Germinal center (tissue), 1 donor: ENCODE measurements at places on chromosomes 5 and 9.

DNA sequence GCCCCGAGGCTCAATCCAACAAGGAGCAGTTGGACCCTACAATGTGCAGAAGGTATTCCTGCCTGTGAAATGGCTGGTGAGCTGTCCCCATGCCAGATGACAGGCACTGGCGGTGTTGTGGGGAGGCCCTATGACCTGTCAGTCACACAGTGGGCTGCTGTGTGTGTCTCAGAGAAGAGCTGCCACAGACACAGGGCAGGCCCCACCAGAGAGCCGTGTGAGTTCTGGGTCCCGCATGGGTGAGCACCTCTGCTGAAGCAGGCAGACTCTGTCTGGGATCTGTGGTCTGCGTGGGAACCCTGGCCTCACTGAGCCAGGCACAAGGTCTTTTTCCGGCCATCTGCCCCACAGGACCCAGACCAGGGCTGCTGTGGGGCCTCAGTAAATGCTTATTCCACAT, 37.3 kb upstream of the PITX1 start:
- DNase-seq = no peak

GRCh38 chr5:40916226-40916625, 6.9 kb downstream of the C7 start:
- DNase-seq = no peak

GRCh38 chr5:43569236-43569746, 12.4 kb upstream of the PAIP1 start:
- DNase-seq = no peak

DNA sequence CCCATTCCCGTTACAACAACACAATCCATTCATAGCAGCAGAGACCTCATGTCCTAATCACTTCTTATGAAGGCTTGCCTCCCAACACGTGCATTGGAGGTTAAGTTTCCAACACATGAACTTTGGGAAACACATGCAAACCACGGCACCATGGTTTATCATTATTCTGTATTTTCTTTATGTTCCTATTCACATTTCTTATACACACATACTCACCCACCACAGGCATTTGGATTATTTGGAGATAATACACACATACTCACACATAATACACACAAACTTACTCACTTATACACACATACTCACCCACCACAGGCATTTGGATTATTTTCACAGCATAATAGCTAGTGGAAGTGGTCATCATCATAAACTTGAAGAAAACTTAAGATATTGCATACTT, 75.6 kb downstream of the C7 start:
- DNase-seq = no peak

- DNase-seq = peak; percentile 4
Observed at GRCh38 chr9:74742792-74743730, 144.7 kb downstream of the TRPM6 start.

- DNase-seq = no peak
Observed at GRCh38 chr9:122949696-122950095, 8.9 kb downstream of the RABGAP1 start.

GRCh38 chr5:147669169-147669869, 113.2 kb downstream of the JAKMIP2 start:
- DNase-seq = no peak

GRCh38 chr5:135635451-135635850, 56.7 kb upstream of the CXCL14 start:
- DNase-seq = no peak

DNA sequence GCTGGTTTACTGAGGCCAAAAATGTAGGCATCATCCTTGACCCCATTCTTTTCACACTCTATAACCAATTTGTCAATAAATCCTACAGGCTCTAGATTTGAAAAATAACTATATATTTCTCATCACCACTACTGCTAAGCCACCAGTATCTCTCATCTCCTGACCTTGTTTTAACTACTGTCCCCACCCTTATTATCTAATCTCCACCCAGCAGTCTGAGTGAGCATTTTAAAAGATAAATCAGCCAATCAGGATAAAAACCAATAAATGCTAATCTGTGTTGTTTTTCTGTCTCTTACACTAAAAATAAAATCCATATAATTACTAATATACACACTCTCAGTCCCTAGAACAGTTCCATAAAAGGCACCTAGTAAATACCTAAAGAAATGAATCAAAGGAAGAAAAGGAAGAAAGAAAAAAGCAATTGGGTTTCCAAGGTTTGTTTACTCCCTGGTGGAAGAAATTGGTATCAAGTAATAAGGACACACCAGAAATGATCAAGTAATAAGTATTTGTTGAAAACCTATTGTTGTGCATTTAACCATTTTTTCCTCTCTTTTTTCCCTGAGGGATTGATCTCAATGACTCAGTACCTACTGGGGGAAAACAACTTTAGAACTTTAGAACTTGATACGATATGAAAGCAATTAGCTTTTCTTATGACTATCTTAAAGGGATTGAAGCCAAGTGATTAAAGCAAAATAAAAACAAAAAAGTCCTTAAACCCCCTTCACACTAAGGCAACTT, 19.3 kb downstream of the MRPS27 start:
- no peak for DNase-seq

DNA sequence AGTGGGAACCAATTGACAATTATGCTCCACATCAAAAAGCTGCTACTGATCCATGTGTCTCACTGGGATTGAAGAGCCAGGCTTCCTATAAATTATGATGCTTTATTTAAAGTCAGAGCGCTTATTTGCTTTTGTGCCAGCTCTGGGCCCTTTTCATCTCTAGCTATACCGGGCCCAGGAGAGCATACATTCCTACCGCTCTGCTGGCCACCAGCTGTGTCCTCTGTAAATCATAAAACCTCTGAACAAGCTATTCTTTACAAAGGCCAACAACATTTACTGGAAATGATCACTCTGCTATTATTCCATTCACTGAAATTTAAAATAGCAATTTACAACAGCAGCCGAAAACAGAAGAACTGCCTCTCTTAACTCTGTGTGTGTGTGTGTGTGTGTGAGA, 86.6 kb downstream of the ZNF608 start:
- no peak for DNase-seq

DNA sequence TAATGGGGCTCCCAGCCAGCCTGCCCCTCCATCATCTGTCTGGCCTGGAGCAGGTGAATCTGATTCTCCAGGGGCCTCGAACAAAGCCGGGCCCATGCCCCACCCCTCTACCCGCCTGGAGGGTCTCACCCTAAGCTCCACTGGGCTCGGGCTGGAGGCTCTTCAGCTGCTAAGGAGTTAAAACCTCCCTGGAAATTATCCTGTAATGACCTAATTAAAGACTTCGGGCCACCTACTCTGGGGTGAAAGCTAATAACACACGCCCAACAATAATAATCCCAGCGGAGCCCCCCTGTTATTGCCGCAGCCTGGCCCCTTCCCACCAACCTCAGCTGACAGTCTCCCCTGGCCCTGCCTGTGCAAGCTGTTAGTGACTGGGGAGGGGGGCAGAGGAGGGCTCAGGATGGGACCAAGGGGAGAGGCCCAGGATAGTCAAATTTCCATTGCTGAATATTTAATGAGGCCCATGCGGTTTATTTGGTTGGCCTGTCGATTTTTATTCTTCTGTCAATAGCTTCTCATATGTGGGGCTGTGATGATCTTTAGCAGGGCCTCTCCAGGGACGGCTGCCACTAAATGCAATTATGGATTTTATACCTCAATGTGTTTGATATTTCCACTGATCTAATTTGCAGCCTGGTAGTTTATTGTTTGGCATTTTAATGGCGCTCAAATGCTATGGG, 25.7 kb downstream of the LMX1B start:
- DNase-seq = no peak

DNA sequence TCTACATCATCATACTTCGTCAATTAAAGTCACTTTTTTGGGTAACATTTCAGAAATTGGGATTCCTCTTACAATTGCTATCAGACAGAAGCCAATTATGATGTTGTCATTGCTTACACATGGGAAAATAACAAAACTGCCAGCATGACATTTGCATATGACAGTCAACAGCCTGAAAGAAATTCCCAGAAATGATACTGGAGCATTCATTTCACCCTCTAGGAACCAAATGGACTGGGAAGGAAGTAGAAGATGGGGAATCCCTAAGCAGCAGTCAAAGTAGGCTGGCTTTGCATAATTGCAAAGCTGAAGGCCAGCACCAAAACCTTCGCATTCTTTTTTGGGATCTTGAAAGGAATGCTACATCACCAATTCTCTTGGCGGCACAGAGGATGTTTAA, 10.7 kb downstream of the HMGCS1 start:
- no peak for DNase-seq

- no peak for DNase-seq
Observed at GRCh38 chr9:134442486-134443173, 116.4 kb downstream of the RXRA start.

DNA sequence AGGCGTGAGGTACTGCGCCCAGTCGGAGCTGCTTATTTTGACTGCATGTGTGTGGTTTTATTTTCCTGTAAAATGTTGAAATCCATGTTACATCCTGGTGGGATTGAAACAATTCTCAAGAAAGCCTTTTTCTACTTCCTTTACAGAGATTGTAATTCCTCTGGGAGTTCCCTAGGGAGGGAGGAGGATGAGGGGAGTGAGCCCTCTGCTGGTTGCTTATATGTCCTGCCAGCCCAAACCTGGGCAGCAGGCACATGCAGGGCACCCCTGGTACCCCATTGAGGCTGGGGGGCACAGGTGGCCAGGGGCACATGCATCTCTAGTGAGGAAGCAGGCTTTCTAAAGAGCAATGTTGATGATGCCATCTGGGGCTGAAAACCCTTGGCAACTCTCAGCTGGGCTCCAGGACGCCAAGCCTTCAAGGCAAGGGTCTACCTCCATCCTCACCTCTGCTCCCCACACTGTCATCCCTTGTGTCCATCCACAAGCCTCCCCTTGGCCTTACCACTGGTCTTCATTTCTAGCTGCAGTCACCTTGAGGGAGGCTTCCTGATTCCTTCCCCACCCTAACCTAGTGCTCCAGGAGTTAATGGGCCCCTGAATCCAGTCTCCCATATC, 84.7 kb upstream of the TNFSF8 start:
- peak; percentile 44 for DNase-seq

GRCh38 chr5:97406946-97407676, 224.1 kb upstream of the RIOK2 start:
- DNase-seq = no peak

GRCh38 chr5:125054146-125054545, 307.7 kb upstream of the ZNF608 start:
- no peak for DNase-seq

DNA sequence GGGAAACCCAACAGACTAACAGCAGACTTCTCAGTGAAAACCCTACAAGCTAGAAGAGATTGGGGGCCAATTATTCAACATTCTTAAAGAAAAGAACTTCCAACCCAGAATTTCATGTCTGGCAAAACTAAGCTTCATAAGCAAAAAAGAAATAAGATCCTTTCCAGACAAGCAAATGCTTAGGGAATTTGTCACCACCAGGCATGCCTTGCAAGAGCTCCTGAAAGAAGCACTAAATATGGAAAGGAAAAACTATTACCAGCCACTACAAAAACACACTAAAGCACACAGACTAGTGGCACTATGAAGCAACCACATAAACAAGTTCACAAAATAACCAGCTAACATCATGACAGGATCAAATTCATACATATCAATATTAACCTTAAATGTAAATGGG, 131.1 kb downstream of the OR2K2 start:
- DNase-seq = no peak

GRCh38 chr9:136981588-136982231, 1.1 kb upstream of the LCNL1 start:
- DNase-seq = no peak

DNA sequence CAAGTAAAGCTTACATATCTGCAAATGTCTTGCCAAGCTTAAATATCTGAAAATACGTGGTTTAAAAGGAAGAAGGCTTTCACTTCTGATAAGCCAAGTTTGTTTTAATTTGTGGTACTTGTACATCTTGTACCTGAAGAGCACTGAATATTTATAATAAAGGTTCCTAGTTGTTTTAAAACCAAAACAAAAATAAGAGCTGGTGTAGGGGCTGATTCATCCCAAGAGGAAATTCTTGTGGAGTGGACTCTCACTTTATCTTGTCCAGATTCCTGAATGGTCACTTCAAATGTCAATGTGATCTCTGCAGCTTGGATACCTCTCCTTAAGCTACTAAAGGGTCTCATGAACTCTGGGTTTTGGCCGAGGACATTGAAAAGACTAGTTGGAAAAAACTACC, 29.5 kb downstream of the MAMDC2 start:
- no peak for DNase-seq

DNA sequence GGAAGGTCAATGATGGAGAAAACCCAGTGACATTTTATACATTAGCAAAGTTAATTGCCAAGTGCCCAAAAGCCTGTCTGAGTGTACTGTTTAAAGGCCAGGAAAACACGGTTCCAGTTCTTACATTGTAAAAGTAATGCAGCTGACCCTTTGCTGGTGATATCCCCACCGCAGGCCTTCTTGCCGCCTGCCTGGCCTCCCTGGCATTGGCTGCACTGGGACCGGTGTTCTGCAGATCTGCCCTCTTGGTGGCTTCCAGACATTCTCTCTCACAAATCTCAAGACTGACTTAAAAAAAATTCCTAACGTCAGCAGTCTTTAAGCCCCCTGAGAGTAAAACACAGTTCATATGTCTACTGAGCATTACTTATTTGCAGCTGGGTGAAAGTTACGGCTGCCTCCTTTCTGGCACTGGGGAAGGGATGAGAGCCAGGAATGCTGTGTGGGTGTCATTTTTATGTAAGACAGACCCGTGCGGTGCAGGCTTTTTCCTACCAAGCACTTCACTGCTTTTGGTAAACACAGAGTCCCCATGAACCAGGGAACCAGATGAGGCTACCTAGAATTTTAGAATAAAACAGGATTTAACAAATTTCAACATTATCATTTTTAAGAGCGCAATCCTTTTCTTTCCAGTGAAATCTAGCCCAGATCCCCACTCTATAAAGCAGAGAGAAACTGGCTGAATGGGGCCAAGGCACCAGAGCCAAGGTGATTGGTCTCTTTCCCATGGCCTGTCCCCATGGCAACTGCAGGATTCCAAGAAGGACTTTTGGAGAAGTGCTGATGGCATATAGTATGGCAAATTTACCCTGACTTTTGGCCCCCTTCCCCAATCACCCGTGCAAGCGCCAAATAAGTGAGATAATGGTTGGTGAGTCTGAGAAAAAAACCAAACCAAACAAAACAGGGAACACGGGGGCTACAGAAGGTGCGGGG, 80.8 kb downstream of the LMNB1 start:
- no peak for DNase-seq

- no peak for DNase-seq
Observed at GRCh38 chr5:171750311-171750788, 35.3 kb upstream of the SMIM23 start.

- DNase-seq = no peak
Observed at GRCh38 chr5:98776066-98776705, 2.7 kb downstream of the RGMB start.

GRCh38 chr9:91416096-91416712, 7.4 kb downstream of the NFIL3 start:
- no peak for DNase-seq

GRCh38 chr9:134475011-134475790, 148.9 kb downstream of the RXRA start:
- peak; percentile 22 for DNase-seq

GRCh38 chr9:113851873-113852272, 24.2 kb upstream of the ZNF618 start:
- no peak for DNase-seq
